ENCODE measurements at places on chromosomes 4 and X.

DNA sequence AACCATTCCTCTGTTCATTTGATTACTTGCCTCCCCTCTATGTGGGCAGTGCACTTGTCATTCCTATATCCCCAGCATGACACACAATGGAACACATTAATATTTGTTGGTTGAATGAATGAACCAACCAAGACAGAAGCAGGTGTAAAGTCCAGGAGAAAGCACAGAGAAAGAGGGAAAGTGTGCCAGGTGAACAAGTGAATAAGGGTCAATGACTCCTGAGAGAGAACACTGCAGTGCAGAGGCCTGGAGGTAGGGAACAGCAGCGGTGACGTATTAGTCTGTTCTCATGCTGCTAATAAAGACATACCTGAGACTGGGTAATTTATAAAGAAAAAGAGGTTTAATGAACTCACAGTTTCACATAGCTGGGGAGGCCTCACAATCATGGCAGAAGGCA, 53.1 kb downstream of the USP46 start:
- DNase-seq = no peak

DNA sequence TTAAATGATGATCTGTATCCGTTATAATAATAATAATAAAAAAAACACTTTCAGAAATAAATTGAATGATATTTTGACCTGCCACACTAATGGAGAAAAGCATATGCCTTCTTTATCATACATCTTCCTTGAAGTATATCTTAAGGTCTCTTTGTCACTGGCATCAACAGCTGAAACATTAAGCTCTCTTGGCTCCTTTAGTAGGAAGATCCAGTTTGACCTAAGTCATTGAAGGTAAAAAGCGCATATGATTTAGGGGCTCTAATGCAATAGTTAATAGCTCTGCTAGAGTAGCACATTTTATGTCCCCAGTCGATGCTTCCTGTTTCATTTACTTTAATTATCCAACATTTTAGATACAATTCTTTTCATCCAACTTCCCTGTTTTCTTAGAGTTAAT, 1010.8 kb downstream of the STPG2 start:
- DNase-seq = no peak

- DNase-seq = no peak
Observed at GRCh38 chr4:68129793-68130192, at the start of gene TMPRSS11F. Gene TMPRSS11F, minus strand, starts transcription at chr4:68129869. Its CDS starts 49 bp downstream, at chr4:68129820.

DNA sequence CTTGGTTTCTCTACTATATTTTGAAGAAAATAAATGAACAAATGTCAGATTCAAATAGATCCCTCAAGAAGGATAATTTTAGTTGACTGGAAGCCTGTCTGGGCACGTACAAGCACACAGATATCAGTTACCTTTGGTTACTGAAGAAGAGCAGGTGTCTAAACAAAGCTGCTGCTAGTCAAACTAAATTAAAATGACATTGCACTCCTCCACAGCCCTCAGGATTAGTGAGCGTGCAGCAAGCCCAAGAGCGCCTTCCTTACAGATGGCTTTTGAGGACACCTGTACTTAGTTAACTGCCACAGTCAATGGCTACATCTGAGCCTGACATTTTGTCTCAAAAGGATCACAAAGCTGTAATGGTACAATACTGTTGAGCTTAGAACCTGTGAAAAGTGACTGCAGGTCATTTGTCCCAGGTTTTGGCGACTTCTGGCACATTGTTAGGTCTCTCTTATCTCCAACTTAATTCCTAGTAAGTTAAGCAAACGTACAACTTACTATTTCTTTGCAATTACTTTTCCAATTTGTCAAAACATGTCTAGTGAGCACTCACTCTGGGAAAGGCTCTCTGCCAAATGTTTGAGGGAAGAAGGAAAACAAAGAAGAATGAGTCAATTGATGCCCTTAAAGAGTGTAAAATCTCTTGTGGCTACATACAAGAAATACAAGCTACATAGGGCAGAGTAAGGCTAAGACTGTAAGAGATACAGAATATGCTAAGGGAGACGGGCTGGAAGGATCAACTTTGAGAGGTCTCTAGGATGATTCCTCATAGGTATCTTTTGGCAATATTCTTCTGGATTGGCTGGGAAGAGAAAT, 25.6 kb upstream of the DAPP1 start:
- DNase-seq = no peak

DNA sequence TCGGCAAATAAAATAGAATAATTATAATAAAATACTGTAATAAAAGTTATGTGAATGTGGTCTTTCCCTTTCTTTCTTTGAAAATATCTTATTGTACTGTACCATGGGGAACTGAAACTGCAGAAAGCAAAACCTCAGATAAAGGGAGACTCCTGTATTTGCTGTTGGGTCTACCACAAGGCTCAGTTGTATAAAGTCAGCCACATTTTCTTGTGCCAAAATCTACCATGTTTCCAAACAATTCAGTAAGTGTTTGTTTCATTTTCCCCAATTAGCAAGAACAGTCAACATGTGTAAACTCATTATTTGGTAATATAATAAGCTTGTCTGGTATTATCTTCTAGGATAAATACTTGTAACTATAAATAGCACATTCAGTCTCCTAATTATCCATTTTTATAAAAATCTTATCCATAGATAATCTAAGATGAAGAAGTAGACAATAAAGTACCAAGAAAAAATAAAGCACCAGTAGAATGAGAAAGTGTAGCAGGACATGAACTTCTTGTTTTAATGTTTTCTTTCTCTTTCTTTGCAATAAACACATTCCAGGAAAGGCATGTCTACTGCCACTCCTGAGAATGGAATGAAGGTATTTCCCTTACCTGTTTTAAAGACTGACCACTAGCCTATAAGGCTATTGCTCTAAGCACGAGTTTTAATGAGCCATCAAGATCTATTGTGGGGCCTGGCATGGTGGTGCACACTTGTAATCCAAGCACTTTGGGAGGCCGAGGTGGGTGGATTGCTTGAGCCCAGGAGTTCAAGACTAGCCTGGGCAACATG, 15.0 kb upstream of the OTUD4 start:
- no peak for DNase-seq

- no peak for DNase-seq
Observed at GRCh38 chrX:101485212-101485949, at the start of gene ARMCX4. Gene ARMCX4, plus strand, starts transcription at chrX:101485456. Its CDS starts 3,134 bp downstream, at chrX:101488590.

DNA sequence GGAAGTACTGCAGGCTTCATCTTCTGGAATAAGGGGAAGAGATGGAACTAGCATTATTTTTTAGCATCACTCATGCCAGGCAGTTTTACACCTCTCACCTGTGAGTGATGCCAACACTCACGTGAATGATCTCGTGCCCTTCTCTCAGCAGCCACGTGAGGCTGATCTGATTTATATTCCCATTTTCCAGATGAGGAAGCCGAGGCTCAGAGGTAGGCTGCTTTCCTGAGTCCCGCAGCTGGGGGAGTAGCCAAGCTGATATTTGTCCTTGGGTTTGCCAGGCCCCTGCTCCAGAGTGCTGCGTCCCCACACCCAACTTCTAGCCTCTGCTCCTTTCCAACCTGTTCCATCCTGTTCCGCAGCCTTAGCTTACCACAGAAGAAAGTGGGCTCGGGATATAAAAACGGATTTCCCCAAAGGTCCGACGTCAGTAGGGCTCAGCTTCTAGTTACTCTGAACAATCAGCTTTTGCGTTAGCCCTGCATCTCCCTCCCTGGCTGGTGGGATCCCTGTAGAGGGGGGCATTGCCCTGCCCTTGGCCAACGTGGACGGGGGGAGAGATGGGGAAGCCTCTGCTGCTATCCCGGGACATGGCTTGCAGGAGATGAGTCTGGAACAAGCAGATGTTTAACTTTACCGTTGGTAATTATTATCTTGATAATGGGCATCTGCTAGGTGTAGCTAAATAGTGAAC, 9.3 kb downstream of the EVC start:
- no peak for DNase-seq

- DNase-seq = no peak
Observed at GRCh38 chr4:158782551-158783360, 13.9 kb downstream of the FNIP2 start.

DNA sequence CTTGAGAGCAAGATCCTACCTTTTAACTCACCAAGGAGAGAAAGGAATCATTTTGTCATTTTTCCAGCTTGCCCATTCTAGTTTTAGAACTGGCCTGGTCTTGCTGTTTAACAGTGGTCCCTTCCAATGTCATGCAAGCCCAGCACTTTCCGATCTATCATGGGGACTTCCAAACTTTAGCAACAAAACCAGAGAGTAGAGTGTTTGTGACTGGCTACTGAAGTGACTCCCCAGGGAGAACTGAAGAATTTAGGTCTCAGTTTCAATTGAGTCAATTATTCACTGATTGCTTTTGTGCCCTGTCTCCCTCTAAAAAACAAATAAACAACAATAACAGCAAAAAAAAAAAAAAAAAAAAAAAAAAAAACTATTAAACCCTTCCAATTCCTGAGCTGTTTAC, 108.3 kb downstream of the LHFPL1 start:
- no peak for DNase-seq

DNA sequence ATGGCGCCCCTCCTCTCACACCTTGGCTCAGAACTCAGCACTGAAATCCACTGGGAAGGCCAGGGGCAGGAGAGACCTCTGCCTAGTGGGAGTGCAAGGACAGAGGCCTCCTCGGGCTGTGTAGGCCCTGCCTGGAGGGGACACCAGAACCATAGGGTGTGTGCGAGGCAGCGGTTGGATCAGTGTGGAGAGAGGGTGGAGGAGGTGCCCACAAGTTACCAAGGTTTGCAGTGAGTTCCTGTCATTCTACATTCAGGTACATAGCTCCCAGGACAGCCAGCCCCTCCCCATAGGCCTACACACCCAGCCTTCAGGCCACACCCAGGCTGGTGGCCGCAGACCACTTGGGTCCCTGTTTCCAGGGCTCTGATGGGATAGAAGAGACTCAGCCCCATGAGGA, 19.2 kb upstream of the SPON2 start:
- DNase-seq = no peak

GRCh38 chr4:170729897-170730296, 640.1 kb upstream of the AADAT start:
- no peak for DNase-seq

- DNase-seq = no peak
Observed at GRCh38 chrX:97159916-97160800, 276.4 kb downstream of the RPA4 start.

GRCh38 chr4:90852237-90852636, 725.0 kb downstream of the CCSER1 start:
- DNase-seq = no peak

DNA sequence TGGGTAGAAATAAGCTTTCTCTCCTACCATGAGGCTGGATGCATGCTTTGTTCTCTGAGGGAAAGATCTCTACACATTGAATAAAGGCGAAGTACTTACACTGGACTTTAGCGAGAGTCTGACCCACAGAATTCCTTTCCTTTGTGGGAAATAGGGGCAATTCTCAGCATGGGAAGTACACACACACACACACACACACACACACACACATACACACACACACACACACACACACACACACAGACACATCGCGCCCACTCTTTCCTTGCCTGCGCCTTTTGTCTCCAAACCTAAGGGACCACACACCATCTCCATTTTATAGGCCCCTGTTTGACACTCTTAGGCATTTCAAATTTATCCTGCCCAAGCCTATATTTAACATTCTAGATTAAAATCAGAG, 83.8 kb downstream of the LUZP4 start:
- DNase-seq = no peak

DNA sequence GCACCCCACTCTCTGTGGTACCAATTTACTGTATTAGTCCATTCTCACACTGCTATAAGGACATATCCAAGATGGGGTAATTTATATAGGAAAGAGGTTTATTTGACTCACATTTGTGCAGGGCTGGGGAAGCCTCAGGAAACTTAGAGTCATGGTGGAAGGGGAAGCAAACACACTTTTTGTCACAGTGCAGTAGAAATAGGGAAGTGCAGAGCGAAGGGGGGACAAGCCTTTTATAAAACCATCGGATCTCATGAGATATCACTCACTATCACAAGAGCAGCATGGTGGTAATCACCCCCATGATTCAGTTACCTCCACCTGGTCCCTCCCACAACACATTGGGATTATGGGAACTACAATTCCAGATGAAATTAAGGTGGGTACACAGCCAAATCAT, 766.9 kb upstream of the PCDH10 start:
- no peak for DNase-seq

DNA sequence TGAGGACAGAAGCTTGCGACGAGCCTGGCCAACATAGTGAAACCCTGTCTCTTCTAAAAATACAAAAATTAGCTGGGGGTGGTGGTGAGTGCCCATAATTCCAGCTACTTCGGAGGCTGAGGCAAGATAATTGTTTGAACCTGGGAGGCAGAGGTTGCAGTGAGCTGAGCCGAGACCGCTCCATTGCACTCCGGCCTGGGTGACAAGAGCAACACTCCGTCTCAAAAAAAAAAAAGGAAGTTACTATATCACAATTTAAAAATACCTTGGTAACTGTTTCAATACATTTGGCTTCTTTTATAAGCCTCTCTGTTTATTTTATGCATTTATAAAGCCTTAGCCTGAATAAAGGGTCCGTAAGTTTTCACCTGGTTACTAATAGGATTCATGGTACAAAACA, 46.6 kb upstream of the CHRNA9 start:
- DNase-seq = no peak

- no peak for DNase-seq
Observed at GRCh38 chrX:70234355-70234754, at the start of gene AWAT1. Gene AWAT1, plus strand, starts transcription at chrX:70234655. Its CDS starts 41 bp downstream, at chrX:70234696.

GRCh38 chr4:121765971-121766538, 1.1 kb upstream of the SMIM43 start:
- no peak for DNase-seq

DNA sequence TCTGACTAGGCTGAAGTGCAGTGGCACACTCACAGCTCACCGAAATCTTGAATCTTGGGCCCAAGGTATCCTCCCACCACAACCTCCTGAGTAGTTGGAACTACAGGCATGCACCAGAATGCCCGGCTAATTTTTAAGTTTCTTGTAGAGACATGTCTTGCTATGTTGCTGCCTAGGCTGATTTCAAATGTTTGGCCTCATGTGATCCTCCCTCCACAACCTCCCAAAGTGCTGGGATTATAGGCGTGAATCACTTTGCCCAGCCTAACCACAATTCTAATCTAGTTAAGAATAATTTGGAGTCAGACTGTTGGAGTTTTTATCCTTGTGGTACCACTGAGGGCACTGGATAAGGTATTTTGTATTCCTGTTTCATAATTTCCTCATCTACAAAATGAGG, 317.5 kb upstream of the AGA start:
- DNase-seq = no peak

GRCh38 chr4:186067757-186068385, 1.1 kb upstream of the TLR3 start:
- no peak for DNase-seq

- DNase-seq = no peak
Observed at GRCh38 chr4:167966143-167966542, 126.2 kb upstream of the ANXA10 start.

DNA sequence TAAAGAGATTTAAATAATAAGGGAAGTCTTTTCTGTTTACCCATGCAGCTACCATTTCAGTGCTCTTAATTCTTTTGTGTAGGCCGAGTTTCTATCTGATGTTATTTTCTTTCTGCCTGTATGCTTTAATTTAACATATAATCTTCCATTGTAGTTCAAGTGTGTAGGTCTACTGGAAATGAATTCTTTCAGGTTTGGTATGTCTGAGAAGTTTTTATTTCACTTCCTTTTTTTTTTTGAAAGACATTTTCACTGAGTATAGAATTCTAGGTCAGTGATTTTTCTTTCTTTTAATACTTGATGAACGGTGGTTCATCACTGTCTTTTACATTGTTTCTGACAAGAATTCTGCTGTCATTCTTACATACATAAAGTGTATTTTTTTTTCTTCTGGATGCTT, 42.1 kb downstream of the VAMP7 start:
- no peak for DNase-seq

GRCh38 chrX:17967888-17968287, 106.8 kb upstream of the RAI2 start:
- DNase-seq = no peak
